Activated T-helper 17 cell treated with anti-CD3 and anti-CD28 coated beads, Interleukin-2, amount 50 U/mL, for 72 hours (primary cell): ENCODE measurements at places on chromosomes 3 and 15.

DNA sequence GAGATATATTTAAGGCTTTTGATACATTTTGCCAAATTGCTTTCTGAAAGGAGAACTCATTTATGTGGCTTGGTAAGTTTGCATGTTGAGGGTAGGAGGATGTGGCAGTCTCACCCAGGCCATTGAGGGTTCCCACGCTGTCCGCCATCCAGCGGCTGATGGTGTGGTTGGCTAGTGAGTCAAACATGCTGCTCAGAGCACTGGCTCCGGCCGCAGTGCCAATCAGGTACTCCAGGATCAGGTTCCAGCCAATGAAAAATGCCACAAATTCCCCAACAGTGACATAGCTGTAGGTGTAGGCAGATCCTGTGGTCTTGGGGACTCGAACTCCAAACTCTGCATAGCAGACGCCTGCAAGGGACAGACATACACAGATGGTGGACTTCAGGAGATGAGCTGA, 82.3 kb downstream of the CLDN11 start:
- ATAC-seq, result no peak

GRCh38 chr3:50574444-50574831, 5.1 kb downstream of the HEMK1 start:
- peak; percentile 20 for ATAC-seq

GRCh38 chr15:74306781-74307217, 60.6 kb downstream of the CYP11A1 start:
- no peak for ATAC-seq

- ATAC-seq, result peak; percentile 26
These were observed 47.0 kb upstream of the PPIB start for GRCh38 chr15:64209680-64210334.

DNA sequence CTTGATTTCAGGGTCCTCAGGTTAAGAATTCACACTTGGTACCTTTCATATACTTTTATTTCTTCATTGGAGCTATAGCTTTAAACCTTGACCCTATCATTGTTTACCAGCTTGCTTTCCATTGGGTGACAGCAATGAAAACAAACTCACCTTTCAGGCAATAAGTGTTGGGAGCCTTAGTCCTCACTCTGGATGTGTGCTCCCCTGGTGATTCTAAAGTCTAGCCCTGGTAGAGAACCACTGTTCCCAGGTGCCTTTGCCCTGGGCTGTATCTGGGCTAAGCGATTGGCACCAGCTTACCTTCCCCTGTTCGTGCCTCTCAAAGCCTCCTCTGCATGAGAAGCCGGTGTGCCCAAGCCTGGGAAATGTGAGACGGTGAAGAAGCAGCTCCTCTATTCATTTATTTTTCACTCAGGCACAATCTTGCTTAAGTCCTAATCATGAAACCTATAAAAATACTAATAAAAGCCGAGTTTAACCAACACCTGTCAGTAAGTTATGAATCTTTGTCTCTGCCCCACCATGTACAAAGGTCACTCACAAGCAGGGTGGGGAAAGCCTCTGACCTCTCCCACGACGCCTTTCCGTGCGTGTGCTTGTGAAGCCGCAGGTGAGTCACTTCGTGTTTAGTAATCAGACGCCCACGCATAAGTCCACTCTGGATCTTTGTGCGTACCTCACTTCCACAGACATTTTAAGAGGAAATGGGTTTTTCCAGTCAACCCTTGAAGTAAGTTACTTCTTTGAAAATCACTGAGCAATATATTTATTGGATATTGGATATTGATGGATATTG, 12.8 kb upstream of the ARRDC4 start:
- no peak for ATAC-seq

- ATAC-seq, result no peak
These were observed 234.8 kb upstream of the WNT5A start for GRCh38 chr3:55721716-55722484.

GRCh38 chr15:80478075-80478474, 73.9 kb downstream of the ARNT2 start:
- no peak for ATAC-seq

- ATAC-seq, result no peak
These were observed 42.8 kb downstream of the ALDH1L1 start for GRCh38 chr3:126137490-126138130.

DNA sequence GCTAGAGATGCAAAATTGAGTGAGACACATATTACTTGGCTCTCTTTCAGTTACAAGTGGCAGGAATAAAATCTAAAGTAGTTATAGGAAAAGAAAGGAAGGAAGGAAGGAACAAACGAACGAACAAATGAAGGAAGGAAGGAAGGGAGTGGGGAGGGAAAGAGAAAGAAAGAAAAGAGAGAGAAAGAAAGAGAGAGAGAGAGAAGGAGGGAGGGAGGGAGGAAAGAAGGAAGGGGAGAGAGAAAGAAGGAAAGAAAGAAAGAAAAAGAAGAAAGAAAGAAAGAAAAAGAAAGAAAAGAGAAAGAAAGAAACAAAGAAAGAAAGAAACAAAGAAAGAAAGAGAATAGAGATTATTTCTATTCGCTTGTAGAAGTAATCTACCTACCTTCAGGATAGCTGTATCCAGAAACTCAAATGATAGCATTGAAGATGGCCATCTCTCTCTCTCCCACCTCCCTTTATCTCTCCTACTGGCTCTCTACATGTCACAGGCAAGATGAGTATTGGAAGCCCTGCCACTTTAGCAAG, 229.7 kb upstream of the TLE3 start:
- ATAC-seq, result no peak

DNA sequence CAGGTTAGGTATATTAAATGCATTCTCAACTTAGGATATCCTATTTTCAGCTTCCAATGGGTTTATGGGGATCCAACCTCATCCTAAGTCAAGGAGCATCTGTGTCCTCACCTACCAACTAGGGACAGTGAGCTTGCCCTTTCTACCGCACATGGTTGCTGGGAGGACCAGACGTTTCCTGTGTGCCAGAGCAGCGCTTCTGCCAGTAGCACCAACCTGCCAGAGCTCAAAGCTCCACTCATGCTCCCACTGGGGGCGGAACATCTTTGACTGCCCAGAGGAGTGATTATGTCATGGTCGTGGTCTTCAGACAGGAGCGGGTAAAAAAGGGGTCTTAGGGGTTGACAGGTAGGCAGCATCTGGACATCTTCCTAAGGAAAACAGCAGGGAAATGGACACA, 24.7 kb downstream of the XPC start:
- no peak for ATAC-seq
